ENCODE measurements at places on chromosomes 7 and 10.

- DNase-seq, result no peak
Observed at GRCh38 chr7:154473360-154473759, 421.2 kb downstream of the DPP6 start.

DNA sequence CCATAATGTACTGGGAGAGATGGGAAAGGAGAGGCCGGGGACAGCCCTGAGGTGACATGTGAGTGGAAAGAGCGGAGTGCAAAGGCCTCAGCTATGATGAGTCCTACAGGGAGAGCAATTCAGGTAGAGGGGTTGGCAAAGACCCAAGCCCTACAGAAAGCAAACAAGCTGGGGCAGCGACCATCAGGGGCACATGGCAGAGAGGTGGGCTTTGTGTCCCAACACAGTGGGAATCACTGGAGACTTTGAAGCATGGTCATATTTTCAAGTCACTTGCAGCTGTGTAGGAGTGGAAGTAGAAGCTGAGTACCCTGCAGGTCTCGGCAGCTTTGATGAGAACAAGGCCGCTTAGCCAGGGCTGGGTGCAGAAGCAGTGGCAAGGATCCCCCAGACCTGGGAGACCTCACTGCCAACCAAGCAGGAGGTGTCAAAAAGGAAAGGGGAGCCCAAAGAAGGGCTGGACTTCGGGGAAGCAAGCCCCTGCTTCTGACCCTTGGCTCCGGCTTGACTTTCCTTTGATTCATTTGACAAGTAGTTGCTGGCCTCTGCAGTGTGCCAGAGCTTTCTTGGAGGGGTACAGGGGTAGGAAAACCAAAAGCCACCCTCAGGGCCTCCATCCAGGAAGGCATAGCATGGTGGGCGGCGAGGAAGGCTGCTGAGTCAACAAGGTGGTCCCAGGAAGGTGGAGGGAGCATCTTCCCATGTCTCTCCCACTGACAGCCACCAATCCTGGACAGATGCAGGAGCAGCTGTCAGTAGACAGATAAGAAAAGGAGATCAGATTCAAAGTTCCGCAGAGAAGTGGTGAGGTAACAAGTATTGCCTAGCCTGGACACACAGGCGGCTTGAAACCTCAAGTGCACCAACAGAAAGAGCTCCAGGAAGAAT, 1.9 kb upstream of the PGAM2 start:
- no peak for DNase-seq

- no peak for DNase-seq
Observed at GRCh38 chr7:143372070-143372469, 9.1 kb upstream of the ZYX start.

GRCh38 chr10:71769279-71769823, 4.0 kb downstream of the VSIR start:
- no peak for DNase-seq

DNA sequence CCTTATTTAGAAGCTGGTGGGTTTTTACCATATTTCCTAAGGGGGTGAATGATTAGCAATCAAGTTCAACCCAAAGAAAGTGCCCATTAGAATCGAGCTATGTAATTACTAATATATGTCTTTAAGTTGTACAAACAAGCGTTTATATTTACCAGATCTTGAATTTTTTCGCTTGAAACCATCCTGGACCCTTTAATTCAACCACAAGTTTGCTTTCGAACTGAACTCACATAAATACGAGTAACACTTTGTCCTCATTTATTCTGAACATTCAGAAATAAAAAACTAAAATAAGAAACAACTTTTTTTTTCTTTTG, 1.5 kb downstream of the SRI start:
- no peak for DNase-seq

DNA sequence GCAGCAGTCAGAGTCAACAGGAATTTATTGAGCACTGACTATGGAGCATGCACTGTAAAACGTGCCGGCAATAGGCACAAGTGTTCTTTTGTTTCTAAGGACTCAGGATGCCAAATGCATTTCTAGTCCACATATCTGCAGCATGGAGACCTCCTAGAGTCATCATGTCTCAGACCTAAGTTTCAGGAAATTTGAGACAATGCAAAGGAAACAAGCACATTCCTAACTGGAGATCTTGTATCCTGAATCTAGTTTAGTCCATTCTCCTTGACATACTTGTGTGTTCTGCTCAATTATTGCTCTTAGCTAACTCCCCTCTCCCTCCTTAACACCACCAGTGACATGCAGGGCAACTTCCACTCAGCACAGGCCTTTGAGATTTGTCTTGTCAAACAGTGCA, 173.2 kb downstream of the ZNF438 start:
- DNase-seq, result no peak

DNA sequence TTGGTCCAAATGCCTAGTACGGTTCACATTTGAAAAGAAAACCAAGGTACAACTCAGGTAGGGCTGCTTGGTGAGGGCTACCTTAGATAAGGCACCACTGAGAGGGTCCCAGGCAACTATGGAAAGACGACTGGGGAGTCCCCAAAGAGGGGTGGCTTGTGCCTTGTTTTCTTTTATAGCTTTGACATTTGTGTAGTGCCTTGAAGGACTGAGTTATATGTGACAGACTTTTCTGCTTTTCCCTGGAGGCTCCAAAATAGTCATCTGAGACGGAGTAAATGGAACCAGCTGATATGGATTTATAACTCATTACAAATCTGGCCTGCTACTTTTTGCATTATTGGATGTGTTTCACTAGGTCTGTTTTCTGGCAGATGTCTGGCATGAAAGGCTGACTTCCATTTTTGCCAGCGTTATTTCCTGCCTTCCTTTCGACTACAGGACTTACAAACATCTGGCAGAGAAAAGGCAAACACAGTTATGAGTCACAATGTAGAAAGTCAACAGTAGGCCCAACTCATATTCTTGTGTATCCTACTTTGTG, 88.2 kb upstream of the IMMP2L start:
- DNase-seq, result no peak

DNA sequence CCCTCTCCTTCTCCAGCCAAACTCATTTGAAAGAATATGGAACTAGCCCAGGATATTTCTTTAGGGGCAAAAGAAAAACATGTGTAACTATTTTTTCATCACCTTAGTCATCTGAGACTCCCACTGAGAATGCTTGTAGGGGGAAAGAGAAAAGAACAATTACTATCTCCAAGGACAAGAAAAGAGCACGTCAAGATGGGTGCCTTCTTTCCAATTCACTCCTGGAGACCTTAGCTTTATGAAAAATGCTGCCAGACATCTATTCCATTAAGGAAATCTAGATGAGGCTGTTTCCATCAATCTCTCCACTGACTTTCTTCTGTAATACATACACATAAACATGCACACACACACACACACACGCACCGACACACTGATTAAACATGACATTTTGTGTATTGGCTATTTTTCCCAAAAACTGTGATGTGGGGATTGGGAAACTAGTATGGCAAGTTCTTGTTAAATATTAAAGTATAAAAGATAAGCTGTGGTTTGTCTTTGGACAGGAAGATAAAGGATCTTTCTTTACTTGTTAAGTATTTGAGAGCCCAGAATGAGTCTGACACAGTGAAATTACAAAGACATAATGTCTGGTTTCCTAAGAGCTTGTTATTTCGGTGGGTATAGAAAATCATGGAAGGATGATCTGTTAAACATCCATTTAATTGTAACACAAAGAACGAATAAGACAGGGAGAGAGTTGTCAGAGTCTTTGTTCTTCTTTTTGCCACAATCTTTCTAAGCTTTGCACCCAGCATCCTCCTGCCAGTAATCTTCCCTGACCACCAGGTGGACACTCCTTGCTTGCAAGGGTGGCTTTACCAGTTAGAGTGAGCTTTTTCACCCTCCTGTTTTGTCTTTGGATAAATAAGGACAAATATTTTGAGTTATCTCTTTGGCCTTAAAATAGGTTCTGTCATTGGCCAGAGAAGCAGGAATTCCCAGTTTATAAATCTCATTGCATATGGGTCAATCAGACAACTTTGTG, 177.3 kb upstream of the TMEM72 start:
- DNase-seq, result no peak

- DNase-seq, result peak; percentile 36
Observed at GRCh38 chr10:127698886-127699285, 38.1 kb upstream of the FOXI2 start.

- DNase-seq, result no peak
Observed at GRCh38 chr10:70320751-70321150, 36.9 kb upstream of the NPFFR1 start.

GRCh38 chr10:124066126-124066700, 27.2 kb downstream of the CHST15 start:
- DNase-seq, result no peak

GRCh38 chr7:1607696-1608095, 37.9 kb upstream of the PSMG3 start:
- no peak for DNase-seq

Measured in forelimb muscle (tissue), 1 donor.